ENCODE measurements at places on chromosomes 11 and 22.
A peak's percentile ranks its signal among the peaks of the same experiment; 100 is the strongest.

DNA sequence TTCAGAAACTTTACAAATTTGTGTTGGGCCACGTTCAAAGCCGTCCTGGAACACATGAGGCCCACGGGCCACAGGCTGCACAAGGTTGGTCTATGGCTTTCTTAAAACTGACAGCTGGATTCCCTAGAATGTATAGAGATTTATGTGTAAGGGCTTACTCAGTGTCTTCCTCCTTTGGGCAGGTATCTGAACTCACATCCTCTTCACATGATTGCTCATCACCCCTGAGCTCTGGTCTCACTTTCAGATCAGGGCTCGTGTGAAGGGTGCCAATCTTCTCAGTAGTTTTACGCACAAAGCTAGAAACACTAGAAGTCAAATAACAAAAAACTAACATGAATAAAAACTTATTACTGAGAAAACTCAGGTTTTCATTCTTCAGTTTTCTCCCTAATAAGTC is 27.1 kb downstream of the HPS5 start:
- DNase-seq: no peak

DNA sequence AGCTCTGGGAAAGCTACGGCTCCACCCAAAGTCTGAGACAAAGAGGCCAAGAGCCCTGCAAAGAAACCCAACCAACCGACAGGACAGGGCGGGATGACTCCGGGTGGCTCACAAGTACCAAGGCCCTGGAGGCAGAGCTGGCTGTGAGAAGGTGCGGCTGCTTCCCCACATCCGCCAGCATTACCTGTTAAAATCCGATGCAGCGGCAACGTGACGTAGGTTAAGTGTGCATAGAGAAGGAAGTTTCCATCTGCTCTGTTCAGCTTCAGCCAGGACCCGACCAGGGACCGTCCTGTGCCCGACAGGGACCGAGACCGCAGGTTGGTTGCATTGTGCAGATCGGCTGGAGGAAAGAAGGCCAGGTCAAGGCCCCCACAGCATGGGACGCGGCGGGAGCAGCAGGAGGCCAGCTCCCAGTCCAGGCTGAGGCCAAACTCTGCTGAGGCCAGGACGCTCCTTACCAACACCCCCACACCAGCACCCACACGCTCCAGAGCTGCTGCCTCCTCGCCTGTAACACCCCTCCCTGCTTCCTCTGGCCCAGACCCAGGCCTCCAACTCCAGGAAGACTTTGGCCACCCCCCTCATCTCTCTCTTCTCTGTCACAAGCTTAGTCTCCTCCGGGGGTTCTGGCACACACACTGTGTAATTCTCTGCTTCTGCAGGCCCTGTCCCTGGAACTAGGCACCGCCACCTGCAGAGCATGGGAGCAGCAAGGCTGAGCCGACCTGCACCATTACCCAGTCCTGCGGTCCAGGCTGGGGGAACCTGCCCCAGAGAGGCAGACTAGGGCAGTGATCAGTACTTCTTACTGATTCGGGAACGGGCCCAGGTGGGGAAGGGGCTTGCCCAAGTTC is 34.1 kb downstream of the NUP50 start:
- DNase-seq: no peak

- DNase-seq: no peak
These were observed 1041.8 kb downstream of the TBC1D22A start for GRCh38 chr22:47804281-47804680.

GRCh38 chr11:130457623-130458409 is 9.4 kb downstream of the ADAMTS15 start:
- DNase-seq: no peak

- no peak for DNase-seq
These were observed 5.6 kb downstream of the MAPK8IP1 start for GRCh38 chr11:45890886-45891550.

DNA sequence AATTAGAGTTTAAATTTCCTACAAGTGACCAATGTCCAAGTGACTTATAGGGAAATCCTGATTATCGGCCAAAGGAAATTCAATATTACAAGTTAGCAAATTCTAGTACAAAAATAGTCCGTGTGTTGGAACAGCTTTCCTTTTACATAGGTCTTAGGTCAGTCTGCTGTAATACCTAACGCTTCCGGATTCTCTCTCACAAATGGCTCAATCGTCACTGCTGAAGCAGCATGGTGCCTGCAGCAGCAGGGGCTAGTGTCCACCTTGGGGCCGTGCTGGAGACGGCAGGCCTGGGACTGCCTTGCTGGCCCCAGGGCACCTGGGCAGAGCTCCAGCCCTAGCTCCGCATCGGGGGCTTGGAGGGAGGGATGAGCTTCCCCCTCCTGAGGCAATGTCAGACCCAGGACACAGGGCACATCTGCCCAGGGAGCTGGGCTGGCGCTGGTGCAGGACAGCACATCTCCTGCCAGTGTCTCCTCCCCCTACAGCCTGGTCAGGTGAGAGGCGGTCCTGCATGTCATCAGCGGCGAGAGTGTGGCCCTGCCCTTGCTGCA is 39.4 kb upstream of the CLTCL1 start:
- no peak for DNase-seq

GRCh38 chr22:46000081-46001027 is 23.4 kb upstream of the WNT7B start:
- no peak for DNase-seq

GRCh38 chr11:82195283-82195682 is 538.4 kb downstream of the FAM181B start:
- no peak for DNase-seq

GRCh38 chr22:21818487-21819182 is 48.8 kb downstream of the MAPK1 start:
- no peak for DNase-seq

DNA sequence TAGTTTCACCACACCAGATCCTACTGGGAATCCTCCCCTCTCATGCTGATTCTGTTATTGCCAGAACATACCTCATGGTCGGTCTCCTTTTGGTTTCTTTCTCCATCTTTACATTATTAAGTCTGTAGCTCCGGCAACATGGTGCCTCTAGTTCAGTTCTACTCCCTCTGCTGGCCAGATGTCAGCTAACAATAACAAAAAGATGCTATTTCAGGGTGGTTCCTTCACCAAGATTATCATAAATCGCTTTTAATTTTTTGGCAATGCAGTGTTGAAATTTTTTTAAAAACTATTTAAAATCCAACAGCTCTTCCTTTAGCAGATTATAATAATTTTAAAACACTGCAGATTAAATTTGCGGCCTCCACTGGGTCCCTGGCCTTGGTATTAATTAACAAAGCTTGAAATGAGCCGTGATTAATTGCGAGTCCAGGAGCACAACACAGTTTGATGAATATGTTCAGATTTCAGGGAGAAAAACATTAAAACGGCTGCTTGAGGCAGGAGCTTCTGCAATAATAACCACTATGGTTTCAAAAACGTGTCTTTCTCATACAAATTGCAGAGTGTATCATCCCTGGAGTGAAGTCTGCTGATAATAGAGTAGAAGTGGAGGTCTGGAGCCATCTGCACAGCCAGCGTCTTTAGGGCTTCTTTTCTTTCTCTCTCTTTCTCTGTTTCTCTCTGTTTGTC is 492.9 kb upstream of the KIRREL3 start:
- no peak for DNase-seq

GRCh38 chr11:110279881-110280280 is 16.5 kb downstream of the RDX start:
- DNase-seq: no peak

GRCh38 chr11:40328890-40329614 is 1130.4 kb downstream of the LRRC4C start:
- peak; percentile 26 for DNase-seq

- no peak for DNase-seq
These were observed 79.4 kb downstream of the EXT2 start for GRCh38 chr11:44174842-44175241.

DNA sequence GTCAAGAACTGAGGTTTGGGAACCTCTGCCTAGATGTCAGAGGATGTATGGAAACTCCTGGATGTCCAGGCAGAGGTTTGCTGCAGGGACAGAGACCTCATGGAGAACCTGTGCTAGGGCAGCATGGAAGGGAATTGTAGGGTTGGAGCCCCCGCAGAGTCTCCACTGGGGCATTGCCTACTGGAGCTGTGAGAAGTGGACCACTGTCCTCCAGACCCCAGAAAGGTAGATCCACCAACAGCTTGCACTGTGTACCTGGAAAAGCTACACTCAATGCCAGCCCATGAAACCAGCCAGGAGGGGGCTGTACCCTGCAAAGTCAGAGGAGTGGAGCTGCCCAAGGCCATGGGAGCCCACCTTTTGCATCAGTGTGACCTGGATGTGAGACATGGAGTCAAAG is 29.5 kb downstream of the CHST1 start:
- no peak for DNase-seq

GRCh38 chr22:43446916-43447315 is 35.1 kb downstream of the MPPED1 start:
- peak; percentile 24 for DNase-seq

- DNase-seq: peak; percentile 41
These were observed 12.3 kb downstream of the STARD10 start for GRCh38 chr11:72781313-72782080.

DNA sequence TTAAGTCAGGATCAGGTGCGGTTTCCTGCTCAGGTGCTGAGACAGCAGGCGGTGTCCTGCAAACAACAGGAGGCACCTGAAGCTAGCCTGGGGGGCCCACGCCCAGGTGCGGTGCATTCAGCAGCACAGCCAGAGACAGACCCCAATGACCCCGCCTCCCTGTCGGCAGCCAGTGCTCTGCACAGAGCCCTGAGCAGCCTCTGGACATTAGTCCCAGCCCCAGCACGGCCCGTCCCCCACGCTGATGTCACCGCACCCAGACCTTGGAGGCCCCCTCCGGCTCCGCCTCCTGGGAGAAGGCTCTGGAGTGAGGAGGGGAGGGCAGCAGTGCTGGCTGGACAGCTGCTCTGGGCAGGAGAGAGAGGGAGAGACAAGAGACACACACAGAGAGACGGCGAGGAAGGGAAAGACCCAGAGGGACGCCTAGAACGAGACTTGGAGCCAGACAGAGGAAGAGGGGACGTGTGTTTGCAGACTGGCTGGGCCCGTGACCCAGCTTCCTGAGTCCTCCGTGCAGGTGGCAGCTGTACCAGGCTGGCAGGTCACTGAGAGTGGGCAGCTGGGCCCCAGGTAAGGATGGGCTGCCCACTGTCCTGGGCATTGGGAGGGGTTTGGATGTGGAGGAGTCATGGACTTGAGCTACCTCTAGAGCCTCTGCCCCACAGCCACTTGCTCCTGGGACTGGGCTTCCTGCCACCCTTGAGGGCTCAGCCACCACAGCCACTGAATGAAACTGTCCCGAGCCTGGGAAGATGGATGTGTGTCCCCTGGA is at the start of gene MYO7A:
Gene MYO7A (plus strand): TSS at position 327 of the 772 bp plus-strand sequence. CDS start 2,389 bp downstream, outside the sequence.
- peak; percentile 47 for DNase-seq

GRCh38 chr11:64553554-64554201 is 37.3 kb upstream of the SLC22A12 start:
- peak; percentile 63 for DNase-seq

GRCh38 chr11:34924714-34925113 is 8.3 kb downstream of the PDHX start:
- no peak for DNase-seq

GRCh38 chr11:74157169-74157568 is 13.6 kb downstream of the C2CD3 start:
- DNase-seq: no peak

- DNase-seq: no peak
These were observed 361.8 kb upstream of the LUZP2 start for GRCh38 chr11:24134879-24135589.

DNA sequence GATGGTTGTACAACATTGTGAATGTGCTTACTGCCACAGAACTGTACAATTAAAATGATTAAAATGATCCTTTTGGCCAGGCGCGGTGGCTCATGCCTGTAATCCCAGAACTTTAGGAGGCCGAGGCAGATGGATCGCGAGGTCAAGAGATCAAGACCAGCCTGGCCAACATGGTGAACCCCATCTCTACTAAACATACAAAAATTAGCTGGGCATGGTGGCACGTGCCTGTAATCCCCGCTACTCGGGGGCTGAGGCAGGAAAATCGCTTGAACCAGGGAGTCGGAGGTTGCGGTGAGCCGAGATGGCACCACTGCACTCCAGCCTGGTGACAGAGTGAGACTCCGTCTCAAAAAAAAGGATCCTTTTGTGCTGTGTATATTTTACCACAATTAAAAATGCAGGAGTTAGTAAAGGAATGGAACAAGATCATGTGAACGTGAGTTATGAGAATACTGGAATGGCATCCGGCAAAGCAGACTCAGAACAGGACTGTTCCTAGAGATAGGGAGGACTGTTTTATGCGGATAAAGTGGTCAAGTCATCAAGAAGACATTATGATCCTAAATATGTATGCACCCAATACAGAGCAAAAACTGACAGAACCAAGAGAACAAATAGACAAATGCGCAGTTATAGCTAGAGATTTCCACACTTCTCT is 58.0 kb upstream of the CLDN5 start:
- DNase-seq: no peak

- peak; percentile 36 for DNase-seq
These were observed 6.5 kb downstream of the APOBEC3A start for GRCh38 chr22:38963872-38964271.

- no peak for DNase-seq
These were observed 8.2 kb downstream of the ZBED4 start for GRCh38 chr22:49861642-49862495.

GRCh38 chr11:71336996-71337754 is 84.8 kb upstream of the SHANK2 start:
- DNase-seq: no peak

- DNase-seq: peak; percentile 28
These were observed 47.6 kb downstream of the GGTLC2 start for GRCh38 chr22:22691716-22692701.

- no peak for DNase-seq
These were observed 25.4 kb downstream of the CNTF start for GRCh38 chr11:58647866-58648265.

DNA sequence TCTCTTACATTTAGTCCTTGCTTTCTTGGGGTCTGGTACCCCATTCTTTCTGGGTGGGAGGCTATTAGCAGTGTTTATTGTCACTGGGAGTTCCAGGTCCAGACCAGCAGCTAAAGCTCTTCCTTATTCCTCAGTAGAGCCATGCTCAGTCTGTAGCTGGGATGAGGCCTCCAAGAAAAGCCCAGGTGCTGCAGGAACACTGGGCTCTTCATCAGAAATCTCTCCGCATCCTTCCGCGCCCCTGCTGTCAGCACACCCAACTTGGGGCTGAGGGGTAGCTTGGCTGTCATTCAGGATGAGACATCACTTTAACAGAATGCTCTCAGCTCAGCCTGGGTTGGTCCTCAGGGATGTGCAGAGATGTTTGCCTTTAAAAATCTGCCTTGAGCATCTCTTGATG is 97.5 kb downstream of the GRAMD1B start:
- no peak for DNase-seq

Data from Calu3 (cell line).